NCI-H2081 (cell line): ENCODE measurements at places on chromosomes 2 and 18.

- DNase-seq, result no peak
These were observed 137.7 kb upstream of the MMADHC start for GRCh38 chr2:149725234-149725633.

DNA sequence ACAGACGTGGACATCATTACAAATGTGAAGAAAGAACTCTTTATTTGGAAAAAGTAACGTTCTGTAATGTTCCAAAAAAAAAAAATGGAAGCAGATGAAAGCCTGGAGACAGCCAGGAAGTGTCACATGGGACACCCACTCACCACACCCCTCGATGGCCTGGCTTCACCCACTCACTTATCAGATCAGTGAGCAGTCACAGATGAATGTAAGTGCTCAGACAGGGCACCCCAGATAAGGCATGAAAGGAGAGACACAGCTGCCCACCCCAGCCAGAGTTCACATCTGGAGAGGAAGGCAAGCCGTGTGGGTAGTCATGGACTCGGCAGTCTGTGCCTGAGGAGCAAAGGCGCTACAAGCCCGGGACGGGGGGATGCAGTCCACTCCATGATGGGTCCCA lies 105.2 kb downstream of the SEPTIN10 start:
- DNase-seq, result no peak

GRCh38 chr2:232637866-232638583 lies 4.6 kb downstream of the EFHD1 start:
- DNase-seq, result no peak

GRCh38 chr2:10741139-10741538 lies 19.7 kb downstream of the ATP6V1C2 start:
- peak; percentile 27 for DNase-seq

DNA sequence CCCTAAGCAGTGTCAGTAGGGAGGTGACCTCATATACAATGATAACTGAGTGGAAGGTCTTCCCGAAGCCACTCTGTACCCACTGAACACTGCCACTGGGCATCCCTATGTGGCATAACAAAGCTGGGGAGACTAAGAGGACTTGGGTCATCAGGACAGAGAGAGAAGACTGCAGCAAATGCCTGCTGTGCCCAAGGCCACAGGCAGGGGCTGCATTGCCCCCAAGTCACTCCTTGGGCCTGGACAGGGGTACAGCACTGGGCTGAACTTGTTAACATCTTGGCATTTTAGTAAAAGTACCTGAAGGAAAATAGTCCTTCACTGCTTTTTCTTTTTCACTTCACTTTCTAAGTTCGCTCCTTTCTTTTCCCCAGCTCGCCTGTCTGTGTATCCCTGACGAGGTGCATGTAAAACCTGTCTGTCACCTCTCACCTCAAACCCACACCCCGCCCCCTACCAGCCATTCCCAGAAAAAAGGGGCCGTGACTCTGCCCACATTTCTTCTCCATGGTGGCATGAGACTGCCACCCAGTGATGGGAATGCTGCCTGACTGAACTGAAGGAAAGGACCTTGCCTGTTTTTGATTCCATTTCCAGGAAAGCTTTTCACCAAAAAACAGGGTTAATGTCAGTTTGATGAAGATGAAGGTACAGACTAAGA lies 62.9 kb downstream of the MTHFD2 start:
- peak; percentile 55 for DNase-seq

- DNase-seq, result no peak
These were observed 107.1 kb downstream of the SH3RF3 start for GRCh38 chr2:109236147-109236546.

DNA sequence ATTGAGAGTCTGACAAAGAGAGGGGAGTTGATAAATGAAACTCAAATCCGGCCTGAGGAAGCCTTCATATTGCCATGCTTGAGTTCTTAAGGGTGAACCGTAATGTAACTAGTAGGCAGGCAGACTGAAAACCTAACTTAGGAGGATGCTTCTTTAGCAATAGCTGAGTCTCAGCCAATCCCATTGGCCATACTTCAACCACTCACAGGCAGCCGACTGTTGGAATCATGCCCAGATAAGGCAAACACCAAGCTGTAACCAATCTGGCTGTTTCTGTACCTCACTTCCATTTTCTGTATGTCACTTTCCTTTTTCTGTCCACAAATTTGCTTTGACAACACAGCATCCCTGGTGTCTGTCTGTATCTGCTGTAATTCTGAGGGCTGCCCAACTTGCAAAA lies 39.5 kb downstream of the TPRKB start:
- no peak for DNase-seq

DNA sequence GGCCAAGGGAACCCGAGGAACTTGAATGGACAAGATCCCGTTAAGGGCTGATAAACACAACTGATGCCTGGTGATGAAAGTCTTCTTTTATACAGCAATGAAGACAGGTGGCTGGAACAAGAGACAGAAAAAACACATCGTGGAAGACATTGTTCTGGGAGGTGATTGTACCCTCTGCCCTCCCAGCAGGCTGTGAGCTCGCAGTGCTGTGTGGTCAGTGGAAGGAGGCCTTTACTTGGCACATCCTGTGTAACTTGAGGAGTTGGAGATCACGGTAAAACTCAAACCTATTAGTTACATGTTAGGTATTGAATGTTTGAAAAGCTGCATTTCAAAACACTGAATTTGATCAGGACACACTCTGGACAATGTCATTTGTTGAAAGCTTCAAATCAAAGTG lies 249.9 kb upstream of the EPAS1 start:
- DNase-seq, result no peak
